ENCODE measurements at places on chromosomes 3 and 15.

DNA sequence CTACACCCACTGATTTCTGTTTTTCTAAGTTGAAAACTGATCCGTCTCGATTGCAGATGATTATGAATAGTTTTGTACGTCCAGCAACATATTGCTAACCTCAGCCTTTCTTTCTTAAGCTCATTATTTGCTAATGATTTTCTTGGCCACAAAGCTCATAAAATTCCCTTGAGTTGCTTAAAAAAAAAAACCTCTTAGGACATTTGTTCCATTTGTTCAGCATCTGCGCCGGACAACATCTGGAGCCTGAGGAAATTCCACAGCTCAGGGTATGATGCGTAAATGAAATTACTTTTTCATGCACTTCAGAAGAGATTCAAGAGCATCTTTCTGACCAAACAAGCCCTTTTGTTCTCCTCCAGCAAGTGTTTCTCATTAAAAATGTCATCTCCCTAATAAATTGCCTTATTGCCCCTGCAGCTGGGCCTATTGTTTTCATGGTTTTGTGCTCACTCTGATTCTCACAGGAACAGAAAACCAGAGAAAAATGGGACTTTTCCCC lies 249.1 kb upstream of the MCTP2 start:
- DNase-seq = no peak

DNA sequence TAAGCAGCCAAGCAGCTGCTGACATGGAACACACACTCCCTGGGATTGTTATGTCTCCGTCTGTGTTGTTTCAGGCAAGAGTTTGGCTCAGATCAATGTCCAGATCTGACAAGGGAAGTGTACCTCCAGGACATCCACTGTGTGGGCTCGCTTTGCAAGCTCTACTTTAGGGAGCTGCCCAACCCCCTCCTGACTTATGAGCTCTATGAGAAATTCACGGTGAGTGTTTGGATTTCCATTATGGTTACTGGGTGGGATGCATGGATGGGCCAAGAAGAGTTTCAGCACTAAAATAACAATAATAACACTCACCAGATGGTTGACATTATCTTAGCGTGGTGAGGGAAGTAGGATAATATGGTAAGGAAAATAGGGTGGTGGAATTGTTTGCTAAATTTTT lies 74.1 kb downstream of the ARHGAP31 start:
- DNase-seq = no peak

DNA sequence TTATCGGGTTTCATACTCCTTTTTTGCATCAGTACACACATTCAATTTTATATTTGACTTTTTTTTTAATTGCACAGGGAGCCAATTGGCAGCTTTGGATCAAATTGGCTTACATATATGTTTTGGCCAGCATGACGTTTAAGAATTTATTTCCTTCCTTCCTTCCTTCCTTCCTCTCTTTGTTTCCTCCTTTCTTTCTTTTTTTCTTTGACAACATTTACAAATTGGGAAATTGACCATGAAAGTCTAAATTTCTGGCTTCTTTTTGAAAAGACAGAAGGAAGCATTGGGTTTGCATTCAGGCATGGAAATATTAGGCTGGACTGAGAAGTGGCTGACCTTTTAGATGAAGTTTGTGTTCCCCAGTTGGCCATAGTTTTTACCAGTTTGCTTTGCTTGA lies 103.4 kb upstream of the IGSF10 start:
- no peak for DNase-seq

- DNase-seq = no peak
These were observed 89.5 kb downstream of the CPN2 start for GRCh38 chr3:194261581-194262063.

- DNase-seq = no peak
These were observed 8.7 kb downstream of the ZNF774 start for GRCh38 chr15:90360746-90361145.

DNA sequence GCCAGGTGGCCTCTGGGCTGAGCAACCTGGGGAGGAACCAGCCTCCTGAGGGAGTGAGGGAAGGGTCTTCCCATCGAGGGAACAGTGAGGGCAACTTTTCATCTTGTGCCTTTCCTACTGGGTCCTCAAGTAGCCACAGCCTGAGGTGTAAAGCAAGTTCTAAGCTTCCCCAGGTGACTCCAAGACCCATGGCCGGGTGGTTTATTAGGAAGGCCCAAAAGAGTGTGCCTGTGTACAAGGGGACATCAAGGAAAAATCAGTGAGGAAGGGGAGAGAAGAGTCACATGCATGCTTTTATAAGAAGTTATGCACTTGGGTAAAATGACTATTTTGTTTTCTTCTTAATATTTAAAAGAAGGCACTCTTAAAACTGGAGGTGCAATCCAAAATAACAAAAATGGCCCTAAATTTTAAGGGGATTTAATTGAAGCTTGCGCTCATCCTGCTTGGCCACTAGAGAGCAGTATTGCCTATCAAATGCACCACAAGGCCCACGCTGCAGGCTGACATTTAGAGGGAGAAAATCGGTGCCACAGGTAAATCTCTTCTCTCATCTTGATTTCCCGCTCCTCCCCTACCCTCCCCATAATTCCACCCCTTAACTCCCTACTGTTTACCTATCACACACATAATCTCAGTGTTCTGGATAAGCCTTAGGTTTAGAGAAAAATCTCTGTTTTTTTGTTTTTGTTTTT lies 6.7 kb downstream of the NANOGP8 start:
- DNase-seq = peak; percentile 44

GRCh38 chr3:157566596-157566995 lies 63.4 kb upstream of the VEPH1 start:
- no peak for DNase-seq

GRCh38 chr3:15041950-15042349 lies 23.2 kb downstream of the MRPS25 start:
- no peak for DNase-seq

DNA sequence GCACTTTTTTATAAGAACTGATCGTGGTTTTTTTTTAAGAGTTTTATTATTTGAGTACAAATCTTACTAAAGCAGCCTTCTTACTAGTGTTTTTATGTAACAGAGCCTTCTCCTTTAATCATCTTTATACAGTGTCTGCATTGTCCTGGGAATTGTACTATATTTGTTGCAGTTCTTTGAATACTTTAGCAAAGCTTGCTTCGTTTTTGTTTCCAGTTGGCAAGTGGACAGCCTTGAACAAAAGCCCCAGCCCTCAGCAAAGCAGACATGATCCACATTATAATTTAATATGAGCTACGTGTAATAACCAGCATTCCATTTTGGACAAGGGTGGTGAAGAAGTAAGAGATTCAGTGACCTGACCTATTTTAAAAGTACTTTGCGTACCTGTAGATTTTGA lies 112.2 kb upstream of the FLNB start:
- DNase-seq = no peak

- no peak for DNase-seq
These were observed 309.4 kb downstream of the ULK4 start for GRCh38 chr3:41652506-41652905.

GRCh38 chr3:78820542-78820941 lies 947.3 kb downstream of the ROBO1 start:
- DNase-seq = no peak

DNA sequence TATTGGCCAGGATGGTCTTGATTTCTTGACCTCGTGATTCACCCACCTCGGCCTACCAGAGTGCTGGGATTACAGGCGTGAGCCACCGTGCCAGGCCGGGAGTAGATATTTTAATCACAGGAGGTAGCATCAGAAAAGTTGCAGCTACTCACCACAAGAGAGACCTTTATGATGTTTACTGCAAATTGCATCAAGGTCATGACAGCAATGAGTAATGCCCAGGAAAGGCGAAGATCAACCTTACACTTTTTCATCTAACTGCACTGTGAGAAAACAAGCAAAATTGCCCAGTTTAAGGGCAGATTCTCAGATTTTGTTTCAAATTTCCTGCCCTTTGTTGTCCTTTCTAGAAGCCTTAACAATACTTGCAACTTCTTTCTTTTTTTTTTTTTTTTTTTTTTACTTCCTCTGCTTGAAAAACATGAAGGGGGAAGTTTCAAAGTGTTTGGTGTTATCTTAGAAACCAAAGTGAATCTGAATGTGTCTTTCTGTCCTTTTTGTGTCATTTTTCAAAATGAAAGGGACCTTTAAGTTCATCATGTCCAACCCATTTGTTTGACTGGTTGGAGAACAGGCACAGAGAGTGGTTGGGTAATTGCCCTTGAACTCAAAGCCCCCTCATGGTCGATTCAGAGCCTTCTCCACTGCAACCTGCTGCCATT lies 25.0 kb downstream of the TGFBR2 start:
- DNase-seq = no peak

GRCh38 chr15:70195587-70196305 lies 98.0 kb upstream of the TLE3 start:
- peak; percentile 76 for DNase-seq

- no peak for DNase-seq
These were observed 25.0 kb upstream of the BFSP2 start for GRCh38 chr3:133374708-133375402.

DNA sequence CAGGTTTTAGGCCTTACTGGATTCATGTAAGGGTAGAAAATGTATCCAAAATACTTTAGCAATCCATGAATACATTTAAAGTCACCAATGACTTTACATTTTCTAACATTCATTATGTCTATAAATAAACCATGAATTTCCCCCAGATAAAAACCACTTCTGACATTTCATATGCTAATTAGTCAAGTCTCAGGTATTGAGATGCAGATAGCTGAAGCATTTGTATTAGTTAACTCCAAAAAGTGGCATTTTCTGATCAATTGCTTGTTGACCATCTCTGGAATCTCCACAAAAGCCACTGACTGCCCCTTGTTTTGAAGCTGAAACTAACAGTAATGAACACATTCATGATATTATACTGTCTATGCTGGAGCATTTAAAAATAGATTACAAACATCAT lies 68.4 kb upstream of the RAP2B start:
- no peak for DNase-seq

DNA sequence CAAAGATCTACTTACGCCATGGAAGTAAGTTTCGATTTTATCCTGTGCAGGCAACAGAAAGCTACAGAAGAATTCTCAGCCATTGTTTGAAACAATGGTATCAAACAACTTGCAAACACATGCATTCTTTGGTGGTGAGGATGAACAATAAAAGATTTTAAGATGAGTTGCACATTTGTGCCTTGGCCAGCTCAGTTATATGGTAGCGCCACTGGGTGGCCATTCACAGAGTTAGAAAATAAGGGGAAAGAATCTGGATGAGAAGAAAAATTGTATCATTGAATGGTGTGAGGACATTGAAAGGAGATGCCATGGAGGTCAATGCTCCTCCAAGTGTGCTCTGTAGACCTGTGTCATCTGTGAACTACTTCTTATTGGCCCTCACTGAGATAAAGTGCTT lies 11.6 kb downstream of the CADPS start:
- DNase-seq = no peak

GRCh38 chr3:186096290-186096689 lies 12.6 kb downstream of the ETV5 start:
- no peak for DNase-seq

GRCh38 chr15:70098461-70099166 lies 897 bp upstream of the TLE3 start:
- no peak for DNase-seq

DNA sequence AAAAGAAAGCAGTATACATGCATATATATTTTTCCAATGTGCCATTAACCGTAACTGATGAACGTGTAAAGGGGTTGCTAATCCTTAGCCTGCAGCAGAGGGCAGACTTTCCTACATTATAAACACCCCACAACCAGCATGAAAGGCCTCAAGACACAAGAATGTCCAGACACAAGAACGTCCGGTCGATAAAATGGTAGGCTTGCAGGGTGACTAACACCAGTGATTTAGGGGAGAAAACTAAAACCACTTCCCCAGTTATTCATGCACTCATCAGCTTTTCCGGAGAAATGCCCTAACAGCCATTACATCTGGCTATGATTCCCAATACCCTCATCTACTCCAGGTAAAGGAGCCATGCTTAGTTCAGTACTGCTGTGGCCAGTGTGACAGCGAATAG lies 57.4 kb downstream of the LRTM1 start:
- peak; percentile 89 for DNase-seq

GRCh38 chr3:32484436-32484835 lies 18.2 kb downstream of the CMTM6 start:
- DNase-seq = no peak
